ENCODE measurements at places on chromosomes 6 and 20. TPM values are rescaled to one million over a fixed set of nuclear protein-coding genes. Genes with fewer than 3 reads are reported as not detected.
A peak's percentile ranks its signal among the peaks of the same experiment; 100 is the strongest.

ASIP gene
- total RNA-seq = not detected

CALHM4 gene
- not detected for total RNA-seq

BNIP5 gene
- total RNA-seq = not detected

EGFL8 gene
- 7.9 TPM for total RNA-seq

TGM3 gene
- not detected for total RNA-seq

DNA sequence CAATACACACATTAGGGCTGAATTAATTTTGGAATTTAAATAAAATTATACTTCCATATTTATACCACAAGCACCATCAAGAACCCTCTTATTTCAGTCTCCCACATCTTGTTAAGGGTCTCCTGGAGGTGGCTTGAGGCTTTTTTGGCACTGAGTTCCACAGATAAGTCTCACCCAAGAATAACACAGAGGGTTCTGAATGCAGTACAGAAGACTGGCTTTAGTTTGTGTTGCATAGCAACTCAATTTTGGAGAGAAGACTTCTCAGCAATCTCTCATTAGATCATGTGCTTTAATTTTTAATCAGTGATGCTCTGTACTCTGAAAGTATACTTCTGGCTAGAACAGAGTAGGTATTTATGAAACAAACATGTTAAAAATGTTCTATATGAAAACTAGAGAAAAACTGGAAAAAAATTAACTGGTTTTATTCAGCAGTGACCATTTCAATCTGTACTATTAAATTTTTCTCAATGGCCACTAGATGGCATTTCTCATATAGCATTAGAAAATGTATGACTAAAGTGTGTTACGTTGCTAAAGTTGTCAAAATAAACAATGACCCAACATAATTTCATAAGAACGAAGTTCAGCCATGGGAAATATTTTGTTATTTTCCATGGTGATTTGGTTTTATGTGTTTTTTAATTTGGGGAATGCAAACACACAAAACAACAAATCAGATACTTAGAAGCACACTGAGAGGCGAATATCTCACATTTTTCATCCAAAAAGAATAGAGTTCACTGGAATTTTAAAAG is 32.7 kb upstream of the MAP7 start:
- peak; percentile 81 for DNase-seq

DNA sequence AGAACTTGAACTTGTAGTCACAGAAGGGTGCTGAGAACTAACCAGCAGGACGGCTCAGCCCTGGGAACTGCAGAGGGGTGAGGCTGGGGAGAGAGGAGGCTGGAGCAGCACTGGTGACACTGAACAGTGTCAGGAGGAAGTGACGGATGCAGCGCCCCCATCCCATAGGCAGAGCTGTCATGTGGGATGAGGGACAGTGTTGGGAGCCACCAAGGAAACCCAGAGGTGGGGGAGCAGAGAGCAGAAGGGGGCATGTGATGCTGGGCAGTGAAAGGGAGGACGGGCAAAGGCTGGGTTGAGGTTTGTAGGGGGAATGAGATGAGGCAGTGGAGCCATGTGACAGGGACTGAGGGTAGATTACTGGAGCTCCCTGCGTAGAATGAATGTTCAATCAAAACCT is 2.1 kb downstream of the HLA-DPB1 start:
- no peak for DNase-seq

DNA sequence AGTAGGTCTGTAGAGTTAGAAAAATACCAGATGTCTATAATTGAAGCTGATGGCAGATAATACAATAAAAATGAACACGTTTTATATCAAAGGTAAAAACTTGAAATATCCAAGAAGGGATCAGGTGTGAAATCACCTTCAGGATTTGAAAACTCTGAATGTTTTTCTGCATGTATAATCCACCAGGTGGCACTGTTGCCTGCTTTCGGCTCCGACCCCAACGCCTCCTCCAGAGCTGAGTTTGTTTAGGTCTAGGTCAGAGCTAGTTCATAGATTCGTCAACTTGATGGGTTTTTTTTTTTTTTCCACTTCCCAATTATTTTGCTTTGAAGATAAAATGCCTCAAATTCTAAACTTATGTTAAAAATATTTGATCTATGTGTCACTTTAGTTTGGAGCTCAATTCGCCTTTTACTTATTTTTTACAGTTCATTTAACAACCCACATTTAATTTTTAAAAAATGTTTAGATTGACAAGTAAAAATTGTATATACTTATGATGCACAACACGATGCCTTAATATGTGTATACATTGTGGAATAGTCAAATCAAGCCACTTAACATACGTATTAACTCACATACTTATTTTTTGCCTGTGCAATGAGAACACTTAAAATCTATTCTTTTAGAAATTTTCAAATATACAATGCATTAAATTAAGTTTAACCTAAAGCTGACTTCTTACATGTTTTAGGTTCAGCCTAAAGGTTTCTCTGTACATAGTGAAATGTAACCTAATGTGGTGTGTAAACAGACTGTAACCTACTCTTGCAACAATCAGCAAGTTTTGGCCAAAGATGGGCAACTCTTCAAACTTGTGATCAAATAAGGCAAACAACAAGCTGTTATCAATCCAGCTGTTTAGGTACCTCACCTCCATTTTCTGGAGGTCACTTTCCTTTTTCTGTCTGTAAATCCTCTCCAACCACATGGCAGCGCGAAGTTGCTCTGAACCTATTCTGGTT is 39.4 kb upstream of the ENPP4 start:
- DNase-seq = peak; percentile 69

- DNase-seq = no peak
Observed at GRCh38 chr20:38725148-38725901, 1.0 kb downstream of the SLC32A1 start.

- DNase-seq = no peak
Observed at GRCh38 chr20:47419953-47420514, 63.5 kb upstream of the ZMYND8 start.

GRCh38 chr6:3789018-3789895 is 37.7 kb upstream of the PXDC1 start:
- DNase-seq = peak; percentile 89
